ENCODE measurements at places on chromosomes 12 and 14.

GRCh38 chr14:53526200-53526599 lies 373.1 kb upstream of the DDHD1 start:
- DNase-seq: no peak

DNA sequence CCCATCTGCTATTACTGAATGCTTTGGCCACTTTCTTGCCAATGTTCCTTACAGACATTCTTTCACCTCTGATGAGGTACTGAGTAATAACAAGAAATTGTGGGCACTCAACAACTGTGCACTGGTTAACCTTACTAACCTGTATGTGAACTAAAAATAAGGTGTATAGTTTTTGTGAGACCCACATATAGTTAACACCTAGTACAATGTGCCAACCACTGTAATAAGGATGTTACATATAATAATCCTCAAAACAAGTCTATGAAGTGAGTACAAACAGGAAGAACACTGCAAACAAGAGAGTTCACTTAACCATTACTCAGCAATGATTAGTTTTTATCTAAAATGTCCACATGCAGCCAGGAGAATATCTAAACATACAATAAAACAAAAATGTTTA lies 4.5 kb downstream of the DDHD1 start:
- DNase-seq: no peak

- DNase-seq: no peak
Measured at GRCh38 chr12:112230136-112230535, 104.8 kb downstream of the TRAFD1 start.

DNA sequence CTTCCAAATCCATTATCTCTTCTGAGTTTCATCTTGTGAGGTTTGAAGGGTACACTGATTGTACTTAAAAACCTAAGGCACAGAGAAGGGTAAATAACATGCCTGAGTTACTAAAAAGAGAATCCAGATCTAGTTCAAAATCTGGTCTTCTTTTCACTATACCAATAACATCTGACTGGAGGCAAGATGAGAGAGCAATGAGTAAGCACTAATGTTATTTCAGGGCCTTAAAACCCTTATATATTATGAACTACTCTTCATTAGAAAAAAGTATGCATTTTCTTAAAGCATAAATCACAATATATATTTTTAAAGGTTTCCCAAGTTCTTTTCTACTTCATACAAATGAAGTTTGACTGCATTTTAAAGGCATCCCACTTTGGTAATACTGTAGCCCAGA lies 60.2 kb downstream of the GXYLT1 start:
- no peak for DNase-seq

DNA sequence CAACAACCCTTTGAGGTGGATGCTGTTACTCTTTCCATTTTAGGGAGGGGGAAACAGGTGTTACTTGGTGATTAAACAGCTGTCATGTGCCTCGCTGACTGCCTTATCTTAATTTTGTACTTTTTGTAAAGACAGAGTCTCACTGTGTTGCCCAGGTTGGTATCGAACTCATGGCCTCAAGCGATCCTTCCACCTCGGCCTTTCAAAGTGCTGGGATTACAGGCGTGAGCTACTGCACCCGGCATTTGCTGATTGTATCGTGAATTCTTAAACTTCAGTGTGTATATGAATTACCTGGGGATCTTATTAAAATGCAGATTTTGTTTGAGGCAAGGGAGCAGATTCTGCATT lies 659 bp downstream of the PSMD9 start:
- no peak for DNase-seq
